ENCODE measurements at places on chromosomes 1 and 21.

DNA sequence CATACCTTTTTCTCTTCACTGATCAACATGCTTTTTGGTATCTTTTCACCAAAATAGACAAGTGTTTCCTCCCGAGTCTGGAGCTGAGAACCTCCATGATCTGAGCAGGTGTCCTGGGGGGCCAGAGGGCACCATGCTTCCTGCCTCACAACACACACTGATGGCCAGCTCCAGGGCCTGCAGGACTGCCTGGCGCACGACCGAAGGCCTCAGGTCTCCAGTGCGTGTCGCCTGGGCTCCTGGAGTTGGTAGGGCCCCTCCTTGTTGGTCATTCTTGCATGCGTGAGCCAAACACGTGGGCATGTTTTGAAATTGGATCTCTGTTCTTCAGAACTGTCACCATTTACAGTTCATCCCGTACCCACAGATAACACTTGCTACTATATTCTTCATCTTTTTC, 64.4 kb downstream of the SLC37A1 start:
- DNase-seq: no peak

DNA sequence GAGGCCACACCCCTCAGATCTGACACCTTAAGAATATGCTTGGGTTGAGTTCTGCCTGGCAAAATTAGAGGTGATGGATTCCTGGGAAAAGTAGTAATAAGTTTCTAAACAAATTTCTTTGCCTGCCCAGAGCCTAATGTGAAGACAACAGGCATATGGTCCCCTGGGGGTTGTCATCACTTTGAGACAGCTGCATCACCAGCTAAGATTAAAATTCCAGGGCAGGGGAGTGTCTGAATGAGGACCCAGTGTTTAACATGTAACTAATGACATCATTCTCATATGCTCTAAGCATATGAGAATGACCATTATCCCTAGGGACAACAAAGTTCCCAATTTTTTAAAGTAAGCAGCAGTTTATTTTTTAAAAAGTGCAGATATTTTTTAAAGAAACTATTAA, 432.2 kb downstream of the PCP4 start:
- DNase-seq: no peak

DNA sequence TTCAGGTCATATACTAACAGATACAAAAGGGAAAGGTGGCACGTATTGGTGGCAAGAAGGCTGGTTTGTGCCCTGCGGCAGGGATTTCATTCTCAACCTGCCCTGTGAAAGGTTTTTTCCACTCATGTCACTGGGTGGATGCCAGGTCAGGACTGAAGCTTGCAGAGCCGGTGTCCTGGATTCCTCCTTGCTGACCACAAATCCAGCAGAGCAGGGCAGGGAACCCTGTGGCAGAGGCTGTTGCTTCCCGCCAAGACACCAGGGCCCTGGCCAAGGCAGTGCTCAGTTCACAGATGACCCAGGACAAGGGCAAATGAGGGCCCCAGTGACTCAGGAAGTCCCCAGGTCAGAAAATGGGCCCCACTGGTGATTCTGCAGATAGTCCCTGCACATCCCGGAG, 16.4 kb downstream of the BSND start:
- no peak for DNase-seq

GRCh38 chr1:189769448-189769847, 708.2 kb downstream of the BRINP3 start:
- DNase-seq: no peak

GRCh38 chr1:234326497-234327366, 46.5 kb upstream of the COA6 start:
- peak; percentile 15 for DNase-seq

GRCh38 chr1:180967558-180967957, 54.9 kb downstream of the KIAA1614 start:
- no peak for DNase-seq

GRCh38 chr1:94633051-94633450, 91.5 kb upstream of the F3 start:
- DNase-seq: no peak

Measured in HS-27A (cell line).